ENCODE measurements at places on chromosomes 12 and 14. TPM values are rescaled to one million over a fixed set of nuclear protein-coding genes. Genes with fewer than 3 reads are reported as not detected.

MMP19 gene
- polyA plus RNA-seq = 1.2 TPM

TIGAR gene
- polyA plus RNA-seq = 5.7 TPM

TMEM63C gene
- polyA plus RNA-seq = 2.6 TPM

AEBP2 gene
- 55.0 TPM for polyA plus RNA-seq

AKAP3 gene
- 6.2 TPM for polyA plus RNA-seq

GLT1D1 gene
- 2.7 TPM for polyA plus RNA-seq

IL31 gene
- polyA plus RNA-seq = not detected

GLI1 gene
- polyA plus RNA-seq = 20.2 TPM

CEP128 gene
- polyA plus RNA-seq = 6.9 TPM

TTC9 gene
- polyA plus RNA-seq = 4.1 TPM

PMEL gene
- polyA plus RNA-seq = 3.3 TPM

LMO3 gene
- 3.9 TPM for polyA plus RNA-seq

POTEG gene
- not detected for polyA plus RNA-seq

MAP1LC3B2 gene
- polyA plus RNA-seq = 11.5 TPM

DNA sequence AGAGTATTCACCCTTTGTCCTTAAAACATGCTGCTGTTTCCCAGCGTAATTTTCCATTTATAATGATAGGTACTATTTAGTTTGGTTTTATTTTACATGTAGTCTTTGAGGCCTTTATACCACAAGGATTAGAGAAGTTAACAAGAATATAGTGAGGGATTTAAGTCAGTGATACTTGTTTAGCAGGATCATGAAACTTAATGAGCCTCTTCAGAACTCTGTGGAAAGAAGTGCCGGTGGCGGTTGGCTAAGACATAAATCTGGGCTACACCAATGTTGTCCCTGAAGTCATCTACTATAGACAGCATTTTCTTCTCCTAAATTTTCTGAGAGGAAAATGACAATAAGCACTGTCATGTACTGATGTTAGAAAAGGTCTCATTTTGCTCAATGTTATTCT lies 1226.0 kb upstream of the SEL1L start:
- DNase-seq = peak; percentile 79

DNA sequence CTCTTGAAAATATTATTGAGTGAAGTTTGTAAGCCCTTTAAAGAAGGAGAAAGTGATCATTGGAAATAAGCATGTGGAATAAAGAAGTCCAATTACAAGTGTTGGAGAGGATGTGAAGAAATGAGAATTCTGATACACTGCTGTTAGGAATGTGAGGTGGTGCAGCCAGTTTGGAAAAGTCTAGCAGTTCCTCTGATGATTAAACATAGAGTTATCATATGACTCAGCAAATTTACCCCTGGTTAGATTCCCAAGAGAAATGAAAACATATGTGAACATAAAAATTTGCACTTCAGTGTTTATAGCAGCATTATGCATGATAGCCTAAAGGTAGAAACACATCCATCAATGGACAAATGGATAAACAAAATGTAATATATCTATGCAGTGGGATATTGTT lies 319.9 kb downstream of the AEBP2 start:
- no peak for DNase-seq

GRCh38 chr12:77625441-77625840 lies 205.3 kb upstream of the NAV3 start:
- DNase-seq = no peak

GRCh38 chr12:31006416-31007152 lies 67.1 kb upstream of the DDX11 start:
- DNase-seq = no peak

GRCh38 chr12:30739020-30739419 lies 15.7 kb downstream of the CAPRIN2 start:
- DNase-seq = no peak

DNA sequence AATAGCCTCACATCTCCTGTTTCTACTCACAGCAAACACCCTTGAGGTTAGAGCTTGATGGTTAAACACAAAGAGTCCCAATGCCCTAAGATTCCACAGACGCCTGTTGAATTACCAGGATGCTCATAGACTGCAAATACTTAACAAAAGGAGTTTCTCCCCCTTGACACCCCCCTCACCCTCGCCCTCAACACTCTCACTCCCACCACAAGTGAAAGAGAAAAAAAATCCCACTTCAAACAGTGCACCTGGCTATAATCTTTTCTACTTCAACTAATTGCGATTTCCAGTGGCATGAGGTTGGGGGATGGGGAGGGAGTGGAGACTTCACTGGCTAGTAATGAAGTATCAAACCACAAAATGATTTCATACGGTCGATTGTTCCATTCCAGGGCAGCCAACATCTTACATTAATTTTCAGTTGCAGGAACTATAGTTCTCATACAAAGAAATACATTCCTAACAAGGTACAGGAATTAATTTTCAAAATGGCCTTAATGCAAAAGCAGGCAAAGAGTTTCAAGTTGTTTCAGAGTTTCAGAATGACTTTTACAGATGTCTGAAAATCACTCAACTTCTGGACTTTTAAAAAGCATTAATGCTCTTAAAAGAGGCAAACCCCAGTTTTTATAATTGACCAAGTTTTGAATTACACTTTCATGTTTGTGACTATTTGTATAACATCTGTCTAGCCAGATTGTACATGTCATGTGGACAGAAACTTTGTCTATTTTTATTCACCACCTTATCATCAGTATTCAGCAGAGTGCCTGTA lies 390.7 kb downstream of the C12orf75 start:
- no peak for DNase-seq

DNA sequence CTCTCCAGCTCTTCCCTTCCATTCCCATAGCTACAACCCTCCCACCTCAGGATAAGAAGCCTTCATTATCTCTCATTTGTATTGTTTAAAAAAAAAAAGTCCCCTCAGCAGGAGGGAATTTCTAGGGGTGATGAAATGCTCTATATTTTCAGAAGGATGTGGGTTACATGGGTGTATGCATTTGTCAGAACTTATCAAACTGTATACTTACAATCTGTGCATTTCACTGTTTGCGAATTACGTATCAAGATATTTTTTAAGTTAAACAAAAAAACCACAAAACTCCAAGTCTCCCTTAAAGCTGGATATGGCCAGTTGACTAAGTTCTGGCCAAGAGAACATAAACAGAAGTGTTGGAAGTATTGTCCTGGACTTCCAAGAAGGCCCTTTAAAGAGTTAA lies 2.0 kb upstream of the FKBP11 start:
- DNase-seq = no peak

DNA sequence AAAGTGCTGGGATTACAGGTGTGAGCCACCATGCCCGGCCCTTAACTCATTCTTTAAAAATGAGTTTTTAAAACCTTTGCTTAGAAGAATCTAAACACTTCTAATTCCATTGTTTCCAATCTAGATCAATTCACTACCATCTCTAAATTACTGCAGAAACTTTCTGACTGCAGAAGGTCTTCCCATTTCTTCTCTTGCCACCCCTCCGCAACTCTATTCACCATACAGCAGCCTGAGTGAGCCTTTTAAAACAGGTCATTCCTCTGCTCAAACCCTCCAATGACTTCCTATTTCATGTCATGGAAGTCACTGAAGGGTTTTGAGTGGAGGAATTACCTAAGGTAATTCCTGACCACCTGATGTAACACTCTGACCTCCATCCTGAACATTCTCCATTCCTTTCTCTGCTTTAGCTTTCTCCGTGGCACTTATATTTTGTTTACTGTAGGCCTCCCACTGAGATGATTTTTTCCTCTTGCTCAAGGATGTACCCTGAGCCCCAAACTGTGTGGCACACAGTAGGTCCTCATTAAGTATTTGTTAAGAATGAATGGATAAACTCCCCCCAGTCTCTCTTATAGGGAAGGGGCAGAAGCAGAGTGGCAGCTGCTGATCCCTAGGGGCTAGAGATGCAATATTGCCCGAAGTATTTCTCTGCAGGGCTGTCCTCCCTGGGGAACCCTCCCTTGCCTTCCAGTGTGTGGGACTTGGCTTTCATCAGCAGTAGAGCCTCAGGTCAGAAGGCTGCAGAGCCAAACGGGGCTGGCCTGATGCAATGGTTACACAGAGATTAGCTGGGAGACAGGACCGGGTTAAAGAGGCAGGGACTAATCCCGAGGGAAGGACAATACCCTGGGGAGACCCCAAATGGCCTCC lies 1.2 kb downstream of the DDIT3 start:
- DNase-seq = no peak

GRCh38 chr12:12008232-12008850 lies 62.4 kb upstream of the BCL2L14 start:
- no peak for DNase-seq

DNA sequence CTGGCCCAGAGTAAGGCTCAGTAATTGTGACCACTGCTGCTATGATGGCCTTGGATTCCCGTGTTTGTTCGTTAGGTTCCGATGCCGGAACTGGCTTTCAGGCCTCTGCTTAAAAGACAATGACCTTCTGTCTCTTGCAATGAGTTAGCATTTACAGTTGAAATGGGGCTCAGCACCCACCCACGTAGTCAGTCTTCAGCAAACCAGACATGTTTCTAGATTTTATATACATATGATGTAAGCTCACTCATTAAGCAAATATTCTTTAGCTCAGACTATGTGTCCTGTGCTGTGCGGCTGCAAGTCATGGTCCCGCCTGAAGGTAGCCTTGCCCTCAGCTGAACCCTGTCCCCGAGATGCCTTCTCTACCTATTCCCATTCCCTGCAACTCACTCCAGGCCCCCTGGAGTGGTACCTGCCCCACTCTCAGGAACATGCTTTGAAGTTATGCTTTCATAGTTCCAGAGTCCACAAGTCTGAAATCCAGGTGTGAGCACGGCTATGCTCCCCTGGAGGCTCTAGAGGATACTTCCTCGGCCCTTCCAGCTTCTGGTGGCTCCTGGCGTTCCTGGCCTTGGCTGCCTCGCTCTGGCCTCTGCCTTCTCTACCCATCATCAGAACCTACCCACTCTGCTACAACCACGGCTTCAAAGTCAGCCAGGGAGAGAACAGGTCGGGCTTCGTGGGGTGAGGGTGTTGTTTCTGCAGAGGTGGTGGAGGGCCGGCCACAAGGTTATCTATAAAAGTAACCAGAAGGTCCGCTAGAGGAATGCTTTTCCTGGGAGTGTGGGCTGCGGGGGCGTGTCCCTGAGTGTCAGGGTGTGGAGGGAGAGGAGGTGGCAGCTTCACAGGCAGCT lies 157.8 kb downstream of the RBM19 start:
- DNase-seq = no peak

GRCh38 chr12:116700066-116700465 lies 37.8 kb downstream of the SPRING1 start:
- no peak for DNase-seq

DNA sequence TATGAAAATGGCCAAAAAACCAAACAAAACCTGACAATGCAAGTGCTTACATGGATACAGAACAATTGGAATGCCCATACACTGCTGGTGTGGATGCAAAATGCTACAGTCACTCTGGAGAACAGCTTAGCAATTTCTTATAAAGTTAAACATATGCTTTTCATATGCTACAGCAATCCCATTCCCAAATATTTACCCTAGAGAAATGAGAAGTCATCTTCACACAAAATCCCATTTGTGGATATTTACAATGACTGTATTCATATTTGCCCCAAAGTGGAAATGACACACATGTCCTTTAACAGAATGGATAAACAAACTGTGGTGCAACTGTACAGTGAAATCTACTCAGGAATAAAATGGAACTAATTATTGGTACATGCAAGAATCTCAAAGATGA lies 20.4 kb downstream of the SAV1 start:
- no peak for DNase-seq

DNA sequence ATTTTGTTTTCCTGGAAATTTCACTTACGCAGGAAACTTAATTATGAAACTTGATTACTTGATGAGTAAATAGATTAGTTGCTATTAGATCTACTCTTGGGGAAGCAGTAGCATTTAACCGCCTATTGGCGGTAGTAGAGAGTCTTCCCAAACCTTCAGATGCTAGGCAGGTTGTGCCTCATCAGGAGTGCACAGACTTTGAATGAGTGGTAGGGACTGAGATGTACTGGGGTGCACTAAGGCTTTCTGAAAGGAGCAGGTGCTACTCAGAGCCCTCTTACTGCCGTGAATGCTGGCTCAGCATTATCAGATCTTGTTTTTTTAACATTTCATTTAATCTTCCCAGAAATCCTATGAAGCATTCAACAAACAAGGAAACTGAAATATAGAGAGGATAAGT lies 7.7 kb downstream of the GATC start:
- no peak for DNase-seq

- no peak for DNase-seq
Observed at GRCh38 chr14:30317729-30318128, 241.2 kb upstream of the G2E3 start.

GRCh38 chr12:5548152-5548943 lies 116.4 kb downstream of the NTF3 start:
- DNase-seq = no peak

- DNase-seq = no peak
Observed at GRCh38 chr14:51396222-51396815, 156.3 kb downstream of the TMX1 start.

DNA sequence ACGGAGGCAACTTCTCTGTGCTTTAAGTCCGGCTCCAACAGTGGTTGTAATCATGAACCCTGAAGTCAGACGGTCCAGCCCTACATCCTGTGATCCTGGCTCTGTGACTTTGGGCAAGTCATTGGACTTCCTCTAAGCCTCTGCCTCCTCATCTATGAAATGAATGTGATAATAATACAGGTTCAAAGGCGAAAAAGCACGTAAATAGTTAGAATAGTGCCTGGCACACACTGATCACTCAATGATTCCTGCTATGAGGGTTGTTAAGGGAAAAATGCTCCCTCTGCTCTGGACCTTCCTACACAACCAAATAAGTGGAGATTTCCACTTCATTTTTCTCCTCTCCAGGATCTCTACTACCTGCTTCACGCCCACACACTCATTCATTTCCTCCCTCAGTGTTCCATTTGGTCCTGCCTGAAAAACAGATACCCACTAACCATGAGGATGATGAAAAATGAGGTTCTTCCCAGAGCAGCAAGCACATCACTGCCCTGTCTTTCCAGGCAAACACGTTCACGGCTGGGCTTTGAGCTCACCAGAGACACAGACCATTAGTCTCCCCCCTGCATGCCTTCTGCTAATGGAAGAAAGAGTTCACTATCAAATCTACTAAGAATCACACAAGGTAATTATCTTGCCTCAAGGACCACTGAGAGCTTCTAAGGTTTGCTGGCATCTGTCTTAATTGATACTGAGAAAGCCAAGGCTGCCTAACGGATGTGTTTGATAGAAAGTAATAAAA lies 13.2 kb downstream of the NUAK1 start:
- no peak for DNase-seq

GRCh38 chr12:52358575-52359350 lies 8.5 kb downstream of the KRT85 start:
- DNase-seq = no peak

DNA sequence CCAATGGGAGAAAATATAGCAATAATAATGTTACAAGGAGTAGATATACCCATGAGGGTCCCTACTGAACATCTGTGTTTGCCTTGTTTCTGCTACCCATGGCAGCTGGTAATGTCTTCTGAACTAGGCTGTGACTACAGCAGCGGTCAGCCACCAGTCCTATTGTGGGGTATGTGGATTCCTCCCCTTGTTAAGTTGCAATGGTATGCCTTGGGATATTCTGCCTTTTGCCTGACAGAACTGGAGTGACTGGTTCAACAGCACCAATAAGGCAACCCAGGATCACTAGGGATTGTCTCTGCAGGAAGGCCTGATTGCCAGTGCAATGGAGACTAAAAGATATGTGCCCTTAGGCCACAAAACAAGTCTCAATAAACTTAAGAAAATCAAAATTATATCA lies 9.7 kb upstream of the ATL1 start:
- DNase-seq = no peak

- DNase-seq = no peak
Observed at GRCh38 chr14:94227029-94227428, 52.9 kb downstream of the PPP4R4 start.

- no peak for DNase-seq
Observed at GRCh38 chr14:82419933-82420332, 886.3 kb upstream of the SEL1L start.

Data from renal pelvis (tissue), 12 donors.